ENCODE measurements at places on chromosomes 3 and 15. TPM values are rescaled to one million over a fixed set of nuclear protein-coding genes. Genes with fewer than 3 reads are reported as not detected.

DNA sequence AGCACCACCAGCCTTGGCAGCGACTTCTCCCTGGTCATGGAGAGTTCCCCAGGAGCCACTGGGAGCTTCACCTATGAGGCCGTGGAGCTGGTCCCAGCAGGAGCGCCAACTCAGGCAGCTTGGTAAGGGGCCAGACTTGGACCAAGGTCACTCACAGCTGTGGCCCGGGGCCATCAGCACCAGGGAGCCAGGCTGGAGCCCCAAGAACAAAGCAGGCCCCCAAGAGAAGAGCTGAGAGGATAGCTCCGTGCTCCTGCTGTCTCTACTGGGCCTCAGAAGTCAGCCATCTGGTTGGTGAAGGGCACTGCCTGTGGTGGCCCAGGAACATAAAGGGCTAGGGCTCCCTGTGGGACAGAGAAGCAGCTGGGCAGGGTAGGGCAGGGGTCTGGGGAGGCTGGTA, 14.7 kb upstream of the CPNE9 start:
- no peaks in the 10 kb centered on the region for H3K27me3 ChIP-seq
- no peak overlapping the region for H3K4me3 ChIP-seq
- no peak overlapping the region for H3K27ac ChIP-seq
- peaks cover 84% of the 10 kb centered on the region for H3K36me3 ChIP-seq
- no peak for DNase-seq
- H3K4me1 ChIP-seq = no peaks in the 10 kb centered on the region

DNA sequence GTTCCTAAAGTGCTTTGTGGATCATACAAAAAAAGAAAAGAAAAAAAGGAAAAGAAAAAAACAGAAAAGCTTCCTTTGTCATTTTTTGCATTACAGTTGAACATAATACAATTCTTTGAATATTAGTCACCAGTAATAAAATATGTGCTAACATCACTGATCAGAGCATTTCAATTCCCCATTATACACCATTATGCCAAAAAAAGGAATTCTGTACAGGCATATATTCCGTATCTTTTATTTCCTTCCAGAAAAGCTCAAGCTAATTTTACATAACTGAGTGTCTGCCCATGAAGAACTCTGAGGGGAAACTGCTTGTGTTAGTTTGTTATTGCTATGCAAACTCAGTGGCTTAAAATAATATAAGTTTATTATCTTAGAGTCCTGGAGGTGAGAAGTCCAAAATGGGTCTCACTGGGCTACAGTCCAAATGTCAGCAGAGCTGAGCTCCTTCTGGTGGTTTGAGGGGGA, 377.9 kb downstream of the GAP43 start:
- H3K27ac ChIP-seq = no peak overlapping the region
- peaks cover 5% of the 10 kb centered on the region for H3K4me1 ChIP-seq
- no peaks in the 10 kb centered on the region for H3K36me3 ChIP-seq
- no peak overlapping the region for H3K4me3 ChIP-seq
- DNase-seq = peak; percentile 67
- H3K27me3 ChIP-seq = no peaks in the 10 kb centered on the region

GRCh38 chr15:52677593-52678467, 1.4 kb downstream of the ATOSA start:
- H3K27ac ChIP-seq = peak overlapping the region; percentile 95
- H3K36me3 ChIP-seq = peaks cover 7% of the 10 kb centered on the region
- peak; percentile 86 for DNase-seq
- peak overlapping the region; percentile 93 for H3K4me3 ChIP-seq
- no peaks in the 10 kb centered on the region for H3K27me3 ChIP-seq

DNA sequence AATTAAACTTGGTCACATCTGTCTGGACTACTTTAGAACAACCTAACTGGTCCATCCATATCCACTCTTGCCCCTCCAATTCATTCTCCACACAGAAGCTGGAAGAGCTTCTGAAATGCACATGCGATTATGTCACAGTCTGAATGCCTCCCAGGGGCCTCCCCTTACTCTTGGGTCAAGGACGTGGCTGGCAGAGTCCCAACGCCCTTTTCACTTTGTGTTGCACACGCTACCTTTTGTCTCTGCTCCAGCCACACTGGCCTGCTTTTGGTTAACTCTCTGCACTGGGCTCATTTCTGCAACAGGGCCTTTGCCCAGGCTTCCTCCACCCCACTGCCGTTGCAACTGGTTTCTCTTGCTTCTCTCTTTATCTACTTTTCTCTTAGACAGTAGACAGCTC, 245.2 kb downstream of the IL20RB start:
- H3K27me3 ChIP-seq = no peaks in the 10 kb centered on the region
- H3K36me3 ChIP-seq = no peaks in the 10 kb centered on the region
- no peak overlapping the region for H3K27ac ChIP-seq
- no peak for DNase-seq

DNA sequence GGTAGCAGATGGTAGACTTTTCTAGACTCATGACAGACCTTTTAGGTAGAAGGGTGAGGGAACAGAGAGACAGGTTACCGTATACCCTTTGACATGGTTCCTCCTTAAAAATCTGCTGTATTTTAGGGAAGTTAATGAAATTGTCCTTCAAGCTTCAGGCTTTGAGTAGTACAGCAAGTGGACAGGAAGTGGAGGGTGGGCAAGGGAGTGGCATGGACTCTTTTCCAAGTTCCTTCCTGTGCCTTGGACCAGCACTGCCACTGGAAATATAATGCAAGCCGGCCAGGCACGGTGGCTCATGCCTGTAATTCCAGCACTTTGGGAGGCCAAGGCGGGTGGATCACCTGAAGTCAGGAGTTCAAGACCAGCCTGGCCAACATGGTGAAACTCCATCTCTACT, 156.1 kb upstream of the LRRFIP2 start:
- no peaks in the 10 kb centered on the region for H3K27me3 ChIP-seq
- H3K4me1 ChIP-seq = no peaks in the 10 kb centered on the region
- H3K4me3 ChIP-seq = no peak overlapping the region
- H3K36me3 ChIP-seq = peaks cover 34% of the 10 kb centered on the region

GRCh38 chr3:109336291-109336861, 970 bp downstream of the DPPA4 start:
- peak overlapping the region; percentile 18 for H3K4me3 ChIP-seq
- DNase-seq = peak; percentile 65

DNA sequence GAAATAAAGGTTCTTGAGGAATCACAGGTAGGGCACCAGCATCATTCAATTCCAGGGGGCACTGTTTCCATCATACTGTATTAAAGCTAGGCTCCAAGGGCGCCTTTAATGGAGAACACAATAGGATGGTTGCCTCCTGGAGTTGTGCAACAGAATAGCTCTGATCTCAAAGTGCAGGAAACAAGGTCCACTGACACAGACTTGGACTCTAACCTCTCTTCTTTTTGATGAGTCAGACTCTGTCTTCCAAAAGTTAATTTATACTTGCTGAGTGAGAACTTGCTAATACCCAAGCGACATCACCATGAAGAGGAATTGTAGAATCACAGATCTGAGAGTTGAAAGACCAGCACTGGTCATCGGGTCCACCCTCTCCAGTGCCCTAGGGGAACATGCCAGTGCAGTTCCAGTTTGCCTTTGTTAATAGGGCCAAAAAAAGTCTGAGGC, 94.4 kb upstream of the PHLDB2 start:
- no peak for DNase-seq
- peaks cover 29% of the 10 kb centered on the region for H3K4me1 ChIP-seq
- H3K36me3 ChIP-seq = no peaks in the 10 kb centered on the region
- no peaks in the 10 kb centered on the region for H3K27me3 ChIP-seq

- no peaks in the 10 kb centered on the region for H3K27me3 ChIP-seq
- H3K27ac ChIP-seq = no peak overlapping the region
- no peak for DNase-seq
- H3K36me3 ChIP-seq = no peaks in the 10 kb centered on the region
- no peaks in the 10 kb centered on the region for H3K4me1 ChIP-seq
Observed at GRCh38 chr3:81354119-81354518, 407.3 kb downstream of the GBE1 start.

DNA sequence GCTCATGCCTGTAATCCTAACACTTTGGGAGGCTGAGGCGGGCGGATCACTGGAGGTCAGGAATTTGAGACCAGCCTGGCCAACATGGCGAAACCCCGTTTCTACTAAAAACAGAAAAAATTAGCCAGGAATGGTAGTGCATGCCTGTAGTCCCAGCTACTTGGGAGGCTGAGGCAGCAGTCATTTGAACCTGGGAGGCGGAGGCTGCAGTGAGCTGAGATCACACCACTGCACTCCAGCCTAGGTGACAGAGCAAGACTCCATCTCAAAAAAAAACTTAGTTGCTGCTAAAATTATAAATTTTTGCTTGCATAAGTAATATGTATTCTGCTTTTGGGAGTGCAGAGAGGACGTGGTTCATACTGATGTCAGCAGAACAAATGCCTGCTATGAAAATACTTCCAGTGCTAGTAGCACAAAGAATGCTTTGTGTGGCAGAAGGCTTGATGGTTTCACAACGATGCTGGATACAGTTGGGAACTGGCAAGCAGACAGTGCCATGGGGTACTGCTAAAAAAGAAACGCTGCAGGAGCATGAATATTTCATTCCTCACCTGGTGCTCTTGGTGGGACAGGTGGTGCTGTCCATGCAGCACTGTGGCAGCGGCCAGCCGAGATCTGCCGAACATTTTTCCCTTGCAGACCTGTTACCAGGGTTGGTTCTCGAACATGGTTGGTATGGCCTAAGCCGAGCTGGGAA, 31.1 kb downstream of the FBXL22 start:
- H3K4me3 ChIP-seq = no peak overlapping the region
- H3K4me1 ChIP-seq = no peaks in the 10 kb centered on the region
- DNase-seq = peak; percentile 32
- no peak overlapping the region for H3K27ac ChIP-seq
- H3K27me3 ChIP-seq = no peaks in the 10 kb centered on the region

- no peak overlapping the region for H3K4me3 ChIP-seq
- H3K27me3 ChIP-seq = no peaks in the 10 kb centered on the region
- H3K4me1 ChIP-seq = no peaks in the 10 kb centered on the region
- no peak overlapping the region for H3K27ac ChIP-seq
Observed at GRCh38 chr15:51992953-51993352, 21.4 kb upstream of the LEO1 start.

GRCh38 chr15:59138243-59138642, 33.3 kb downstream of the CCNB2 start:
- no peak overlapping the region for H3K27ac ChIP-seq
- DNase-seq = no peak

DNA sequence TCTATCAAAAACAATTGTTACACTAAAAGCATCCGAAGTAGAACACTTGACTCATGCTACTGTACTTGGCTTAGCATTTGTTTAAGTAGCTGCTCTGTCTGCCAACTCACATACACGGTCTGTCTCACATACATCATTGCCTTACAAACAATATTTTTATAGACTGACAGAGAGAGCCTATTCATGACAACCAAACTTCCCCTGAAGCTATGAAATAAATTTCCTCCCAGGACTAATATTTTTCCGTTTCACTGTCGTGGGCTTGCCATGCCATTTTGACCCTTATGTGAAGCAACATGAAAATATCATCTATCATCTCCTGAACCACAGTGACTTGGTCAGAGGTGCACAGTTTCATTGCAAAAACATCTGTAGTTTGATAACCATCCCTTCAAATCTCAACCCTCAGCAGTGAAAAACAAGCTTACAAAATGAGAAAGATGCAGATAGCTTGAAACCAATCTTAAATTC, 66.5 kb upstream of the PYGO1 start:
- no peak overlapping the region for H3K27ac ChIP-seq
- no peak overlapping the region for H3K4me3 ChIP-seq

- H3K36me3 ChIP-seq = no peaks in the 10 kb centered on the region
- no peak for DNase-seq
- no peak overlapping the region for H3K4me3 ChIP-seq
- peaks cover 28% of the 10 kb centered on the region for H3K27me3 ChIP-seq
- peaks cover 30% of the 10 kb centered on the region for H3K4me1 ChIP-seq
Observed at GRCh38 chr3:14423197-14423743, 20.9 kb downstream of the SLC6A6 start.

- H3K36me3 ChIP-seq = no peaks in the 10 kb centered on the region
- no peaks in the 10 kb centered on the region for H3K4me1 ChIP-seq
- no peak for DNase-seq
- H3K27me3 ChIP-seq = peaks cover 6% of the 10 kb centered on the region
- no peak overlapping the region for H3K27ac ChIP-seq
- H3K4me3 ChIP-seq = no peak overlapping the region
Observed at GRCh38 chr3:124041553-124041952, 49.6 kb upstream of the ROPN1 start.

The ALDH1A2 gene
- total RNA-seq = 24.7 TPM

The KY gene
- total RNA-seq = 46.4 TPM
